ENCODE measurements at places on chromosomes 3 and 15.
A peak's percentile ranks its signal among the peaks of the same experiment; 100 is the strongest.

DNA sequence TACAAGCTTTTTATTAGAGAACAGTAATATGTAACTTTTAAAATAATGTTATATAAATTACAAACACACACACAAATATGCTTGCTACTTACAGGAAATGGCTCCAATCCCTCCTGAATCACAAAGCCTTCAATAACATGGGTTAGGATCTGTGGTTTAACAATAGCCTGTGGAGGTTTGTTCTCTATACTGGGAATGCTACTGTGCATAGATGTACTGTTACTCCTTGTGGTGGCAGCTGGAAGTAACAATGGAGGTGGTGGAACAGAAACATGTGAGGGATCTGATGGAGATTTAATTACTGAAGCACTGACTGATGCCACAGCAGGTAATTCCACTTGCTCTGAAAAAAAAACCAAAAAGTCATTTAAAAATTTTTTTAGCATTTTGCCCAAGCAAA lies 64.4 kb downstream of the PHC3 start:
- DNase-seq = peak; percentile 20

DNA sequence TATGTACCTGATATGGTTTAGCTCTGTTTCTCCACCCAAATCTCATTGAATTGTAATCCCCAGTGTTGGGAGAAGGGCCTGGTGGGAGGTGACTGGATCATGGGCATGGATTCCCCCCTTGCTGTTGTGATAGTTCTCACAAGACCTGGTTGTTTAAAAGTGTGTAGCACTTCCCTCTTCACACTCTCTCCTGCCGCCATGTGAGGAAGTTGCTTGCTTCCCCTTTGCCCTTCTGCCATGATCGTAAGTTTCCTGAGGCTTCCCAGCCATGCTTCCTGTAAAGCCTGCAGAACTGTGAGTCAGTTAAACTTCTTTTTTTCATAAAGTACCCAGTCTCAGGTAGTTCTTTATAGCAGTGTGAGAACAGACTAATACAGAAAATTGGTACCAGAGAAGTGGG lies 93.1 kb downstream of the C3orf70 start:
- DNase-seq = no peak

GRCh38 chr3:71725271-71725991 lies at the start of gene EIF4E3:
TSS of gene EIF4E3 (minus strand) at chr3:71725402. CDS start at chr3:71725367, 35 bp downstream.
- peak; percentile 18 for DNase-seq

DNA sequence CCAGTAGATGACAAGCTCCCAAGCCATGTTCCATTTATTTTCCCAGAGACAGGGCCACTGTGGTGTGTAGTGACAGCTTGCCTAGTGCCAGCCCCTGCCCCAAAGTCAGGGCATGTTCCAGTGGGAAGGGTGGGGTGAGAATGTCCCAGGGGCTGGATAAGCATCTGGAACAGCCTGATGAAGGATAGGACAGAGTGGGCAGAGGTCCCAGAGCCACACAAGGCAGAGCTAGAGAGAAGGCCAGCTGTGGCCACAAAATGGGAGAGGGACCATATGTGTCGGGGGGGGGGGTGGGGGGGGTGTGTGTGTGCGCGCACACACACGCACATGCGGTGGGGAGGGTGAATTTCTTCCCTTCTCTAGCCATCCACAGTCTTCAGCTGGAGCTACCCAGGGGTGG lies 27.0 kb upstream of the TSPAN3 start:
- DNase-seq = no peak

DNA sequence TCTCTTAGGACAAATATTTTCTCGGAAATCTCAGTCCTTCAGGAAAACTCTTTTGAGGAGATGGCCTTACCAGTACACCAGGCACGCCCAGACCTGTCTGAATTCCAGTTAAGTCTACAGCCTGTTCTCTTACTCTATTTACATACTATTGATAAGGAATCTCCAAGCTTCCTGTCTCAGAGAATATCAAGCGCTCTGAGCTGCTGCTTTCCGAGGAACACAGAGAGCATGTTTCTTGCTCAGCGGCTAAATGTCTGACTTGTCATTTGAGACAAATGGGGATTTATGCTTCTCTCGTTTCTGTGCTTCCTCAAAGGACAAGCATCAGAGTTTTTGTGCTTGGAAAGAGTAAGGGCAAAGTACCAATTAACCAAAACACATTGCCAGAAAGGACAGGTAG lies 112.4 kb upstream of the CCDC54 start:
- DNase-seq = peak; percentile 28

GRCh38 chr3:98824256-98824655 lies 61.1 kb downstream of the ST3GAL6 start:
- no peak for DNase-seq

DNA sequence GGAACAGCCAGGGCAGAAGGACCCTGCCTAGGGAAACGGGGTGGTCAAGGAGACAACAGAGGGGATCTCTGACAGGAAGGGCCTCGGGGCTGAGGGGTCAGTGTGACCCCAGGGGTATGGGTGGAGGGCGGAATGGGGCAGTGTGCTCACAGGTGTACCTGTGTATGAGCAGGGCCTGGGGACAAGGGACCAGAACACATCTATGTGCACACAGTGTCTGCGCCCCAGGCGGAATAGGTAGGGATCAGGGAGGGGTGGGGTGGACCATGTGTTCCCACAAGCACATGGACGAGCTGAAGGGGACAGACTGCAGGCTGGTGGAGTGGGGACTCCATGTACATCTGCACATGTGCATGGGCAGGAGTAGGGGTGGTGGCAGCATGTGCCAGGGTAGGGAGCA lies 5.0 kb upstream of the TLR9 start:
- DNase-seq = no peak

GRCh38 chr15:101698314-101698713 lies 26.0 kb downstream of the TARS3 start:
- DNase-seq = no peak

GRCh38 chr3:179391906-179392305 lies 44.4 kb downstream of the MFN1 start:
- no peak for DNase-seq

GRCh38 chr3:46812237-46812791 lies 50.9 kb downstream of the MYL3 start:
- peak; percentile 35 for DNase-seq

GRCh38 chr15:95953032-95953431 lies 377.5 kb upstream of the NR2F2 start:
- DNase-seq = no peak

GRCh38 chr3:3641877-3642455 lies 157.3 kb upstream of the LRRN1 start:
- no peak for DNase-seq

- DNase-seq = no peak
Observed at GRCh38 chr15:26166429-26166828, 303.3 kb upstream of the ATP10A start.

DNA sequence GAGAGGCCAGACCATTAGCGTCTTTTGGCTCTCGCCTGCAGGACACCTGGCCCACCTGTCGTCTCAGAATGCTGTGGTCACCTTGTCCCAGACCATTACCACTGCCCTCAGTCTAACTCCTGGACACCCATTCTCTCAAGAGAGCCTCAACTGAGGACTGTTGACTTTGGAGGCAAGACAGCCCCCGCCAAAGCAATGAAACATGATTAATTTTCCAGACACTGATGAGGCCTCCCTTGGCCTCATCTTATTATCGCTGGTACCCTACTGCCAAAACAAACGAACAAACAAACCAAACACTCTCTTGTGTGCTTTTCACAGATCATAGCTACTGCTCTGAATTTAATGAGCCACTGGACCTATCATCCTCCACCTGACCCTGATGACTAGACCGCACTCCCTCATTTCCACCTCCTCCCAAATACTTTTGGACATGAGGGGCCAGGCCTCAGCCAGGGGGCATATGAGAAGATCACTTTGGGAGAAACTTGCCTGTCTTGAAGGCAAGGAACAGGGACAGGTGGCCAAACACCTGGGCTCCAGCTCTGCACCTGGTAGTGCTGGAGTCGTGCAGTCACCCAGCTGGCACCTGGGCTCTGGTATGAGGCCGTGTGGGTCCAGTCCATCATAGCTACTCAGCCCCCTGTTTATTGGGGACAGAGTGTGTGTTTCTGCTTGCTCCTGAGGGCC lies 27.6 kb downstream of the ALS2CL start:
- no peak for DNase-seq

GRCh38 chr3:81716870-81717509 lies 44.5 kb downstream of the GBE1 start:
- peak; percentile 87 for DNase-seq

- DNase-seq = no peak
Observed at GRCh38 chr3:58285334-58285733, 20.7 kb upstream of the RPP14 start.

DNA sequence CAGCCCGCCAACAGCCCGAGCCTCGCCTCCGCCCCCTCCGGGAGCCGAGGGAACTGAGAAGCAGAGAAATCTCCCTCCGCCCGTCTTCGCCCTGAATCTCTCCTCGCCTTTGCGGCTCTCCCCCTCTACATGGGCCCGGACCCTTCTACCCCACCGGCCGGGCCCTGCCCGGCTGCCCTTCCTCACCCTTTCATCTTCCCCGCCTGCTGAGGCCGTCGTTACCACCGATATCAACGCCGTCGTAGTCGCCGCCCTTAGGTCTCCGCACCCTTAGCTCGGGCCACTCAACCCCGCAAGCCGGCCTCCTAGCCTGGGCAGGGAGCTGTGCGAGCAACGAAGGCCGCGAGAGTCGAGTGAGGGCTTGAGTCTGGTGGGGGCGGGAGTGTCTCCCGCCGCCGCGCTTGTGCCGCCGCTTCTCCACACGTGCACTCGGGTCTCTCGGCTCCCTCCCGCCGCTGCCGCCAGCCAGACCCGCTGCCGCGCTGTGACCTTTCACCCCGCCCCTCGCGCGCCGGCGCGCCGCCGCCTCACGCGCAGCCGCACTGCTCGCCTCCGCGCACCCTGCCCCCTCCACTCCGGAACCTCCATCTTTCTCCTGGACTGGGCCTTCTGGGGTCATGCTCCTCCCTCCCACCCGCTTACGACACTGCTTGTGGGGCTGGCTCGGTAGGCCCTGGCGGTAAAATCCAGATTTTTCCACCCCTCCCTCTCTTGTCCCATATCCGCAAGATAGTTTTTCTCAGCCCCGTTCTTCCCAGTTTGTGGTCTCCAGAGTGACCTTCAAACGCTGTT lies at the start of gene NAA50:
TSS of gene NAA50 (minus strand) at position 494 of the 792 bp plus-strand sequence. CDS start at position 194, 300 bp downstream.
- DNase-seq = peak; percentile 95

DNA sequence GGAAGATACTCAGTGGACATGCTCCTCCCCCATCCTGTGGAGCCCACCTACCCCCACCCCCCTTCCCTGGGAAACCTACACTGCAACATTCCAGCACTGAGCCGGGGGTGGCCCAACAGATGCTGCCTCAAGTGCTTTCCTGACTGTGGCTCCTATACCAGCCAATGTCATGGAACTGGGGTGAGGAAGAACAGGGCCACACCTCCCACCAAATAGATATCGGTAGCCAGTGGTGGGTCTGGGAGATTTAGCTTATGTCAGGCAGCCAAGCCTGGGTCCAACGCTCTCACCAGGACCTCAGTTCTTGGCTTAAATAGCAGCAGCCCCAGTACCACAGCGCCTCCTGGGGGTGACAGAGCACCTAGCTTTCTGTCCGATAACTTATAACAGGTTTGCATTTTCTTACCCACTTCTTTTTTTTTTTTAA lies 30.3 kb downstream of the CDC25A start:
- DNase-seq = peak; percentile 78

DNA sequence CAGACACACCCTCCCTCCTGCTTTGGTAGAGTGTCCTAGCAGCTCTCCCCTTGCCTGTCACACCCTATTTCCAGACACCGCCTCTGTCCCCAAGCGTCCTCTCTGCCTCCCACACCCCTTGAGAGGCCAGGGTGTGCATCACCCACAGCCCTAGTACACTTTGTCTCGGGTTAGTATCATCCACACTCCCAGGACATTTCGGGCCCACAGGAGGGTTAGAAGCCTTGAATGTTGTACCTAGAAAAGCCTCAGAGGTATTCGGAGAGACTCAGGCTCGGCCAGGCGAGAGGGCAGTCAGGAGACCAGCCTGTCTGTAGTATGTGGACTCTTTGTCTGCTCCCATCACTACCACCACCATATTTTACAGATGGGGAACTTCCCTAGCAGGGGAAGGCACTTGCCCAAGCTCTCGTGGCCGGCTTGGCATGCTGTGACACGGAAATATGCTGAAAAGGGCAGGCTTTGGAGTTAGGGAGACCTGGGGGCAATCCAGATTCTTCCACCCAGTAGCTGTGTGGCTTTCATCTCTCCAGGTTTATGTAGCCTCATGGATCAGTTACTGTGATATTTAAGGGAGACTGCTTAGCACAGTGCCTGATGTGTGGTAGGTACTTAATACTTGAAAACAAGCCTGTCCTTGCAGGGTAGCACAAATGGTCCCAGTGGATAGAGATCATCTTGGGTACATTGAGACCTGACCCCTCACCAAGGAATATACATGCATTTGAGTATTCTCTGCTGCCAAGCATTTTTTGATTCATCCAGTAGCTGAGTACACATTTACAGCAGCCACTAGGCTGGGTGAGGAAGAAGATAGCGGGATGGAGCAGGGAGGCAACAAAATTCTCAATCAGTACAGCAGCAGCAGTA lies 1.4 kb downstream of the TMEM43 start:
- DNase-seq = no peak

GRCh38 chr15:45200001-45200798 lies 12.4 kb upstream of the SHF start:
- DNase-seq = peak; percentile 93

- peak; percentile 58 for DNase-seq
Observed at GRCh38 chr3:81726735-81727134, 34.7 kb downstream of the GBE1 start.

- peak; percentile 29 for DNase-seq
Observed at GRCh38 chr3:81910244-81910852, 148.9 kb upstream of the GBE1 start.

DNA sequence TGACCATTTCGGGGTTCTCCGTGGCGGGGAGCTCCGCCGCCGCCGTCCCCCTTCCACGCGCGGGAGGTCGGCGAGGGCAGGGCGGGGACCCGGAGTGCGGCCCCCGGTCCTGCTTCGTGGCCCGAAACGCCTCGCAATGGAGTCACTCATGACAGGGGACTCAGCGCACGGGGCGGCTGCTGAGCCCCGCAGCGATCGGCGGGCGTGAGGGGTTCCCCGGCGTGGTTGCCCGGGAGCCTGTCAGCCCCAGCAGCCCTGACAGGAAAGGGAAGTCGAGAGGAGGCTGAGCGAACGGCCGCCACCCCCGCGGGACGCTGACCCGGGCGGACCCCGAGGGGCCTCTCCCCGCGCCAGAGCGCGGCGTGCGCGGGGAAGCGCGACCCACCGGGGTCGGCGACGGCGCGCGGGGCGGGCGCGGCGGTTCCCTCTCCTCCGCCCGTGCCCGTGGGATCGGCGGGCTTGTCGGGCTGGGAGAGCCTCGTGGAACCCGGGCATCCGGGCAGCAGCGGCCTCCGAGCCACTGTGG lies 564 bp upstream of the PIGZ start:
- no peak for DNase-seq

DNA sequence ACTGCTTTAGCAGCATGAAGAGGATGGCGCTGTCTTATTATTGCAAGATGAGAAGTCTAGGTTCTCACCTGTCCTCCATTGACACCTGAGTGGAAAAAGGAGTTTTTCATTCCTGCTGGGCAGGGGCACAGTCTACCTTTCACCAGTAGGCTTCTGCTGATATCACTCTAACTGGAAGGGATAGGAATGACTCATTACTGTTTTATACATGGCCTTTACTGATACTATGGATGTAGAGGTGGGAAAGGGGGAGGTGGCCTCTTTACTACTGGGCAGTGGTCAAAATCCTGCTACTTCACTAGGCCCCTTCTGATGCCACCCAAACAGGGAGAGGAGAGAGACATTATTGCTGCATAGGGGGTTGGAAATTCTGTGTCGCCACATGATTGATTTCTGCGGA lies 97.8 kb downstream of the BBX start:
- no peak for DNase-seq

GRCh38 chr3:16808393-16809107 lies 76.2 kb upstream of the PLCL2 start:
- DNase-seq = no peak

Data from iris pigment epithelial cell (primary cell).